GM23248 (cell line): ENCODE measurements at places on chromosomes 7 and 10.

DNA sequence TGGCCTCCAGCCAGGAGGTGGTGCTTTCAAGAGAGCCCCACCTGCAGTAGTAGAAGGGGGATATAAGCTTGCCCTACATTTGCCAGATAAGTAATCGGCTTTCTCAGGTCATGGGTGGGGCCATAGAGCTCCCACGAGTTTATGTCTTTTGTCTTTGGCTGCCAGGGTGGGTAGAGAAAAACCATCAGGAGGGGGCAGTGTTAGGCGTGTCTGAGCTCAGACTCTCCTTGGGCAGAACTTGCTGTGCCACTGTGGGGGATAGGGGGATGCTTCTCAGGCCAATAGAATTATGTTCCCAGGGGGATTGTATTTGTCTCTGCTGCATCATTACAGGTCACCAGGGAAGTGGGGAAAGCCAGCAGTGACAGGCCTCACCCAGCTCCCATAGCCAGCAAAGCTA lies 12.3 kb upstream of the MRPS33 start:
- no peak for DNase-seq

- DNase-seq = peak; percentile 92
These were observed 721.9 kb downstream of the TNS3 start for GRCh38 chr7:46859963-46860475.

- DNase-seq = peak; percentile 44
These were observed at the start of gene GPR37 for GRCh38 chr7:124765401-124766352. GPR37 (minus strand) TSS chr7:124765792; CDS start chr7:124764976, 816 bp downstream.

DNA sequence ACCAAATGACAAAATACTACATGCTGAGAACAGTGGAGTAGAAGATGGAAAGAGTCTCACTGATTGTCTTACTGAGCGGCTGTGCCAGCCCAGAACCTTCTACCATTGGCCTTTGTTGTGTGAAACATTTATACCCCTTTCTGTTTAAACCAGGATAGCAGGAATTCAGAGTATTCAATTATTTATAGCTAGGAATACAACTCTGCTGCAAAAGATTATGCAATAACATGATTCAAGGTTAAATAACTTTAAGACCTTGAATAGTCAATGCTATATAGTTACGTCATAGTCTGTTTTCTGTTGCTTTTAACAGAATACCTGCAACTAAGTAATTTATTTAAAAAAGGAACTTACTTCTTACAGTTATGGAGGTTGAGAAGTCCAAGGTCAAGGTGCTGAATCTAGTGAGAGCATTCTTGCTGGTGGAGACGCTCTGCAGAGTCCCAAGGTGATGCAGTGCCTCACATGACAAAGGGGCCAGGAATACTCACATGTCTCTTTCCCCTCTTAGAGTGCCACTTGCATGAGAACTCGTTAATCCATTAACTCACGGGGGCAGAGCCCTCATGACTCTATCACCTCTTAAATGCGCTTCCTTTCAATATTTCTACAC lies 371.8 kb downstream of the MDFIC start:
- DNase-seq = peak; percentile 49

DNA sequence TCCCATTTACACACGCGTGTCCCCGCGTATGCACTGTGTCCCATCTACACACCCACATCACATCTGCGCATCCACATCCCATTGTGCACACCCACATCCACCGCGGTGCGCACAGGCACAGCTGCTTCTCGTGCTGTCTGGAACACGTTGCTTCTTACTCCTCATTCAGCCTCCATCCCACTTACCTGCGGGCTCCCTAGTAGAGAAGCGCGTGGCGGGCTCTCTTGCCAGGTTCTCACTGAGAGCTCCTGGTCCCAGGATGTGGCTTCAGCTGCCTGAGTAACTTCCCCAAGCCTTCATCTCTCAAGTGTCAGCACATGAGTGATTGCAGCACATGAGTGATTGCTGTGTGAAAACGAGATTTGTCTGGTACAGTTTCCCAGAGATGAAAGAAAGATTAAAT lies 117.8 kb downstream of the TRRAP start:
- DNase-seq = no peak

GRCh38 chr10:36195364-36195763 lies 553.3 kb upstream of the FZD8 start:
- DNase-seq = no peak

DNA sequence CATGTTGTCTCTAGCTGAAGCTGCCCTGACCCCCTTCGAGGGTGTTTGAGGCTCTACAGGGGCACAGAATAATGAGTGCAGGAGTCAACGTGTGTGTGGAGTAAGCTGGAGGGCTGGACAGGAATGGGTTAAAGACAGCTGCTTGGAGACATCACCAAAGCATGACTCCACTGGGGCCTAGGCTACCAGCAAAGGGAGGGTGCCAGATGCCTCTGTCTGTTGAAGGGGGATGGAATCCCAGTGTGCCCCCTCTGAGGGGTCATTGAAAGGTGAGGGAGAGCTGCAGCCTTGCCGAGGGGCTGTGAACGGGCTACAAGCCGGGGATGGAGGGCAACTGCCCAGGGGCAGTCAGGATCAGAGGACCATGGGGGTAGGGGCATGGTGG lies 51.7 kb upstream of the PODXL start:
- DNase-seq = no peak
